Sigmoid colon (tissue), 7 donors: ENCODE measurements at places on chromosomes 6 and 20. TPM values are rescaled to one million over a fixed set of nuclear protein-coding genes. Genes with fewer than 3 reads are reported as not detected.

KCNK5 gene
- polyA plus RNA-seq, result 26.9 TPM

PAX1 gene
- polyA plus RNA-seq, result not detected

RNF144B gene
- polyA plus RNA-seq, result 4.3 TPM

DEFB132 gene
- polyA plus RNA-seq, result not detected

SLC35B3 gene
- 29.4 TPM for polyA plus RNA-seq
